ENCODE measurements at places on chromosomes 2 and 18.
A peak's percentile ranks its signal among the peaks of the same experiment; 100 is the strongest.

DNA sequence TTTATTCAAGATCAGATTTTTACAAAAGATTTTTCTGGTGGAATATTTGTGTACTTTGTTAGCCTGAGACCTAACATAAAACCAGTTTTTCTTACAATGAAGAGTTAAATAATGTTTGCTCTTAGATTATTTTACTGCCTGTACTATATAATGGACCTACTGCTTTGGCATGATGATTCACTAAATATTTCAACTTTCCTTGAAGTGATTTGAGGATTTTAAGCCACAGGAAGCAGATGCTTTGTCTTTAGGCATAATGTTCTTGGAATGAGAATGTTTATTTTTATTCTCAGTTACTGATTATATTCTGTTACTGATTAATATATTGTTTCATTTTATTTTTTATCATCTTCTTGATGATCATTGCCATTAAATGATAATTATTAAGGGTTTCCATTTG is 175.3 kb upstream of the LRP1B start:
- DNase-seq: no peak

- DNase-seq: no peak
These were observed 77.0 kb upstream of the PDE1A start for GRCh38 chr2:182503886-182504285.

- no peak for DNase-seq
These were observed 305.8 kb downstream of the ETAA1 start for GRCh38 chr2:67702937-67703336.

GRCh38 chr18:27556741-27557140 is 371.6 kb upstream of the CHST9 start:
- DNase-seq: no peak

DNA sequence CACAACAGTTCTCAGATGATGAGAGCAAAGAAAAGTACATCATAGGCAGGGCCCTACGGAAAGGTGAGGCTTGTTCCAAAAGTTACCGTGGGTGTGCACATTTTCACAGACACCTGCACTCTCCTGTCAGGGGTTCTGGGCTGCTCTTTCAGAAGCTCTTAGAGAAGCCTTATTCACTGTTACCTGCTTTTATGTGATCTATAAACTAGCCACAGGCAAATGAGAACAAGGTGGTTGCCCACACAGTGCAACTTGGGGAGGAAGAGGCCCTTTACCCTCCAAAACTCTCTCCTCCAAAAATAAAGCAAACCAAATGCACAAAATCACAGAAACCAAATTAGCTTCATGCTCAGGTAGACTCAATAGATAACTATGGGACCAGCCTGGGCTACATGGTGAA is 11.1 kb upstream of the CUL3 start:
- no peak for DNase-seq

DNA sequence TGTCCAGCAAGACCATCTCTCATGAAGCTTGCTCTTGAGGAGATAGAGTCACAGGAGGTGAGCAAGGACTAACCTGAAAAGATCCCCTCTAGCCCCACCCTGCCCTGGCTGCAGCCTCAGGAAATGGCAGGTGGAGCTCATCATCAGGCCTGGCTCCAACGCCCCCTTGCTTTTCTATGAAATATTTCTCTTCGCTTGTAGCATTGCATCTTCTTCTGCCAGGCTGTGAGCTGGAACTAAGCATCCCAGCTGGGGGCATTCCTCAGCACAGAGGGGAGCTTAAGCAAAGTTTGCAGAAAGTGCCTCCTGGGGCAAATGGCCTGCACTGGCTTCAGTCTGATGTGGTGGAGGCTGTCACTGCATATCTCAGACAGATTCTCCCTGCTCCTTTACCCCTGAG is 90.1 kb upstream of the LGALSL start:
- no peak for DNase-seq

DNA sequence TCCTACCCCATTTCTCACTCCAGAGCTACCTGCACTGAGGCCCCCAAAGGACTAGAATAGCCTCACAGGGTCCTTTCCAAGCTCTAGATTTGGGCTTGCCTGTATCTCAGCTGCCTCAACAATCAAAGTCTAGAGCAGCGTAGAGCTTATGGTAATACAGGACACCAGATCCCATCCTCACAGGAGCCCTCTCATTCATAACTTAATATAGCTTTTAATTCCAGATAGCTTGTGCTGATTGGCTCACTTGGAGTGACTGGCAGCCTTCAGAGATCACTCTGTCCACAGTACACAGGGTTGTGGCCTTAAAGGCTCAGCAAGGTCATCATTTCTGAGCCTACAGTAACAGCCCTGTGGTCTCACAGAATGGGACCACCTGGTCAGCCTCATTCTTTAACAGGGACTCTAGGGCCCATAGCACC is 51.4 kb downstream of the ZFP36L2 start:
- no peak for DNase-seq

- no peak for DNase-seq
These were observed 176.6 kb upstream of the TACR1 start for GRCh38 chr2:75375646-75376582.

DNA sequence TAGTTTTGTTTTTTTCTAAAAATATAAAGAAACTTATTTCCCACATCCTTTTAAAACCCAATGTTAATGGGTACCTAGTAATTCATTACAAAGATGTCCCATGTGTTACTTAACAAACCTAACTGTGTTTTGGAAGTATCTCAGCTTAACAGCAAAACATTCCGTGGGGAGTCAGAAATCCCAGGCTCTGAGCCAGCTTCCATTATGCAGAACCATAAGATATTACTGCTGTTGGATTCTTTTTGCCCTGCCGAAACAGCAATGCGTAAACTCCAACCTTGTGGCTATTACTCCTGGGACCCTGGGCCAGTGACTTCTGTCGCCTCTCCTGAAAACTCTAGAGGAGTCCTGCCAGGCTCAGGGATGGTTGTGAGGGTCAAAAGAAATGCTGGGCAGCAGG is 174.1 kb downstream of the UXS1 start:
- DNase-seq: no peak

GRCh38 chr2:101698014-101698843 is 722 bp downstream of the MAP4K4 start:
- no peak for DNase-seq

- DNase-seq: peak; percentile 83
These were observed 291.2 kb upstream of the DDX18 start for GRCh38 chr2:117523267-117523666.

GRCh38 chr18:57959278-57959677 is 84.7 kb upstream of the NEDD4L start:
- DNase-seq: no peak

- DNase-seq: peak; percentile 51
These were observed 19.6 kb upstream of the RPIA start for GRCh38 chr2:88671786-88672427.

DNA sequence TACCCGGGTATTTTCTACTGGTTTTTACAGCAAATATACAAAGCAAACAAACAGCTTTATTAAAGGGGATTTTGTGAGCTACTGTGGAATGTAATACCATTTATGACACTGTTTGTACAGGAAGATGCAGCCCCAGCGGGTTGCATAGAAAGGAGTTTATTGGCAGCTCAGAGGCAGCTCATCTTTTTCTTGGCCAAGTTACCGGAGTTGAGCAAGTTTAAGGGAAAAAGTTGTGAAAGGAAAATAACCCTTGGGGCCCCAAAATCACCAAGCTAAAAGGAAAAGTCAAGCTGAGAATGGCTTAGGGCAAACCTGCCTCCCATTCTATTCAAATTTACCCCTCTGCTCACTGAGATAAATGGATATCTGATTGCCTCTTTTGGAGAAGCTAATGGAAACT is 60.8 kb downstream of the MOB4 start:
- no peak for DNase-seq

DNA sequence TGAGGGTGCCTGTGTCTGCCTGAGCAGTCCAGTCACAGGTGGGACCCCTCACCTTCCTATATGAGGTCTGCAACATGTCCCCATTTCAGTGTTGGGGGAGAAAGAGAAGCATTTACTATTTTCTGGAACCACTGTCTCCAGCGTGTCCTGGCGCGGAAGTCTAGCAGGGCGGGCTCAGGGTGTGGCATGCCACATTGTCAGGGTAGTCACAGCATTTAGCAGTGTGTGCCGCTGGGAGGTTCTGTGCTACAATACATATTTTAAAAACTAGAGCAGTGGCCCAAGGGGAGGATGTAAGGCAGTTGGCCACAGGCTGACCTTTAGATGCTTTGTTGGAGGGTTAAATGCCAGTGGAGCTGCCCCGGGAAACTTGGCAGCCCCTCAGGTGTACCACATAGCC is 12.5 kb downstream of the UBE2F start:
- DNase-seq: no peak

- peak; percentile 8 for DNase-seq
These were observed 137.1 kb upstream of the CCDC68 start for GRCh38 chr18:55096263-55096951.

DNA sequence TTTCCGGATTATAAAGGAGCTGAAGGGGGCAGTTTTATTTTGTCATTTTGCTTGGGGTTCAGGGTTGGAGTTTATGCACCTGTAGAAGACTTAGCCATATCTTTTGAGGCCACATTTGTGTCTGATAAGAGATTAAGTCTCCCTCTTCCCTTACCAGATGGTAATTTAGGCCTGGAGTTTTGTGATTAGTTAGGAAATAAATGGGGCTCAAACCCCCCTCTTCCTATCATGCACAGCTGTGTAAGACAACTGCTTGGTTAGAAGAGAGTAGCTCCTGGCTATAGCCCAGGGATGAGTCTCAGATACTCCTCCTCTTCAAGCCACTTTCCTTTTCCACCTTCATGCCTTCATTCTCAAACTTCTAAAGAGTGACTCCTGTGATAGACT is 802 bp upstream of the SAP130 start:
- DNase-seq: no peak

DNA sequence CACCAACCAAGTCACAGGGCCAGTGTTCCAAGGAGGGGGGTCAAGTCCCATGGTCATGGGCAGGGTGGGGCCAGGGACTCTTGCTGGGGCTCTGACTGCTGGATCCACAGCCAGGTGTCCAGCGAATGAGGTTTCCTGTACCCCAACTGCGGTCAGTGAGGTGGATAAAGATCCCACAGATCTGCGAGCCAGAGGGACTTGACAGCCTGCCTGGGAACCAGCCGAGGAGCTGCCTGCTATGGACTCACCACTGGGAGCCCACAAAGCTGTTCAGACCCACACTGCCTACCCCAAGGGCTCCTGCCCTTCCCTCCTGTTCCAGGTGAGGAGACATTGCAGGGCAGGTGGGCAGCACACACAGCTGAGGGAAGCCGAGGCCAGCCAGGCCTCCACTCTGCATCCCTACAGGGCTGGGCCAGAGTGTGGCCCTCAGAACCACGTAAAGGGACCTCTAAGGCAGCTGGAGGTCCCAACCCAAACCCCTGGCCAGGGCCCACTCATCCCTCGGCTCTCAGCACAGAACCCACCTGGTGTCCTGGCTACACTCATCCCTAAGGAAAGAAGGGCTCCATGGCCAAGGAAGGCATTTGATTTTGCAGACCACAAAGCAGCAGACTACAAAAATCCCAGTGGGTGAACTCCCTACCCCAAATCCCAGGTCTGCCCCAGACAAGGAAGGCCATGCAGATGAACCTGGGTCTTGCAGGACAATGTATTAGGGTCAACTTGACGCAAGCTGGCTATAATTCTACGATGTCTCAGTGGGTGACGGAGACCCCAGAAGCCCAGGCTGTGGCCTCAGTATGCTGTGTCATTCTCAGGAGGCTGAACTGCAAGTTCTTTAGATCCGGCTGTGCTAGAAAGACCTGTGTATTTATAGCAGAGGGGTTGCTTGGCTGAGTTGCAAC is 209.2 kb downstream of the MGAT5 start:
- no peak for DNase-seq

GRCh38 chr2:222790932-222791331 is 69.9 kb upstream of the ACSL3 start:
- no peak for DNase-seq

- DNase-seq: peak; percentile 84
These were observed 309.7 kb downstream of the OSR1 start for GRCh38 chr2:19048593-19049266.

DNA sequence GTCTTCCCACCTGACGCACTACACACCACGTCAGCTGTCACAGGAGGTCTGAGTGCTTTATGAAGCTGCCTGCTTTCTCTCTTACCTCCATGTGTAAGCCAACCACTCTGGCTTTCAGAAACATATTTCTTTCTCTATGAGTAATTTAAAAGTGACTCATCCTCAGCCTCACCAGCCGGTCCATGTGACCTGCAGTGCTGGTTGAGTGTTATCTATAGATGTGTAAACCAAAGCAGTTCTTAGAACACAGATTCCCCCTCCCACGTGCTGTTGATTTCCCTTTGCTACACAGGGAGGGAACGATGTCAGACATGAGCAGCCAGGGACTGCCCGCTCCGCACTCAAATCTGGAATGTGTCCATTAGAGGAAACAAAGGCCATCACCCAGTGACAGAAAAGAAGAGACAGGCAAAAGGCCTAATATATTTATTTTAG is 157.8 kb downstream of the BCL2 start:
- no peak for DNase-seq

- DNase-seq: no peak
These were observed 55.1 kb downstream of the TGFA start for GRCh38 chr2:70498528-70498927.

DNA sequence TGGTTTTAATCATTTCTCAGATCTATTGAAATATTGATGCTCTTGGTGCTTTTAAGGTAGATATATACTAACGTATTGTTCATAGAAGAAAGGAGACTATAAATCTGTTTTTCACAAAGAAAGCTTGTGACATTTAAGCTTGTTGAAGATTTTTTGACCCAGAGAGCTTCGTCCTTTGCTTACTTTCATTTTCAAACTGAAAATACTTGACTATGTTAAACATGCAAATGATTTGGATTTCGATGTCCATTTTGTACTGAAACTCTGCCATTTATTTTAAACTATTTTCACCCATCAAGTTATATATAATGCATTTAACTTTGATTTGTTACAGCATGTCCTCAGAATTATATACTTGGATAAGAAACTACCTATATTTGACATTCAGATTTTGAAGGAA is 85.2 kb downstream of the SLC4A10 start:
- no peak for DNase-seq

DNA sequence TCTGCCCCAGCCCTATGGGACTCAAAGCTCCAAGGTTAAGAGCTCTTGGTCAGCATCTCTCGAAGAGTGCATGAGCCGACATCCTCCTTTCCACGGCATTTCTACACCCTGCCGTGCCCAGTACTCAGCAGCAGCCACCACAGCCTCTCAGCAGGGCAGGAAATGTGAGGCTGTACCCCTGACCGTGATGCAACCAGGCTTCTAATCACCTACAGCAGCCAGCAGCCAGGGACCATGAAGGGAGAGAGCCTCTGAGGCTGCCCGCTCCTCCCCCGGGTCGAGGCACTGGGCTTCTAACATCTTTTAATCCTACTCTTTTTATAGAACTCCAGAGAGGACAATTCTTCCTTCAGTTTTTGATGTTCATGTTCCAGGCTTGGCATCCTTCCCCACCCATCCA is 6.5 kb downstream of the CYS1 start:
- no peak for DNase-seq

- DNase-seq: no peak
These were observed 118.2 kb downstream of the HDAC4 start for GRCh38 chr2:239282448-239283287.

GRCh38 chr2:207090389-207090788 is 75.4 kb downstream of the KLF7 start:
- peak; percentile 7 for DNase-seq

- DNase-seq: peak; percentile 29
These were observed 181.3 kb upstream of the LINC00305 start for GRCh38 chr18:64330161-64330560.
